ENCODE measurements at places on chromosomes 5 and 9.

- DNase-seq = no peak
Observed at GRCh38 chr9:16526380-16526779, 344.1 kb downstream of the BNC2 start.

DNA sequence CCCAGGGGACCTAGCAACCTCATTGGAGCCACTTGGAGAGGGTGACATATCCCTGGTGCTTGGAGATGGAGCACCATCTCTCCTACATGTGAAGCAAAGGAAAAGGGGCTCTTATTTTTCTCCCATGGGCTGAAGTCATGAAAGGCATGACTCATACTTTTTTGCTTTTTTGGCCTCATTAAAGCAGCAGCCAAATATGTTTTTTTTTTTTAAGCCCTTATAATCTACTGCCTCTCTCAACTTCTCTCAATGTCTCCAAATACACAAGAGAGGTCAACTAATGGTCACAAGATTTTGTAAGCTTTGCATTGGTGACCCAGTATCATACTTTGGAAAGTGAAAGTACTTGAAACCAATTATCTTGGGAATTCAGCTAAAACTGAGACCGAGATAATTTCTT lies 1.6 kb upstream of the CFAP90 start:
- no peak for DNase-seq

DNA sequence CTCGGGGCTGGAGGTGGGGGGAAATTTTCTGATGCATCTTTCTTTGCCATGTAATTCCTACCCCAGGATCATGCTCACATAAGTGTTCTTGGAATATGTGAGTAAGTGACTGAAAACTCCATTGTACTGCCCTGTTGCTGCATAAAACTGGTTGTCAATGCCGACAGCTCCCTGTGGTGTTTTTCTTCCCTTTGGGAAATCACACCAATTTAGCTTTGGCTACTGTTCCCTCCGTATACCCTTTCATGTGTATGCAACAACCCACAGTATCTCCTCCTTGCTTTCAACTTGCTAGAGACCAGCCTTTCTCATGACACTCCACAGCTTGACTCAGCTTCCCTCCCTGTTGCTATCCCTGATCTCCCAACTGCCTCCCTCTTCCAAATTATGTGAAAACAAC lies 240.6 kb downstream of the TRIM32 start:
- no peak for DNase-seq

GRCh38 chr5:119630752-119631440 lies 1.5 kb downstream of the FAM170A start:
- no peak for DNase-seq

- DNase-seq = no peak
Observed at GRCh38 chr5:133854554-133854953, 113.9 kb downstream of the C5orf15 start.

GRCh38 chr5:43156388-43156787 lies 35.6 kb upstream of the NIM1K start:
- DNase-seq = peak; percentile 52

GRCh38 chr9:122346478-122347347 lies 24.1 kb upstream of the PTGS1 start:
- peak; percentile 72 for DNase-seq

DNA sequence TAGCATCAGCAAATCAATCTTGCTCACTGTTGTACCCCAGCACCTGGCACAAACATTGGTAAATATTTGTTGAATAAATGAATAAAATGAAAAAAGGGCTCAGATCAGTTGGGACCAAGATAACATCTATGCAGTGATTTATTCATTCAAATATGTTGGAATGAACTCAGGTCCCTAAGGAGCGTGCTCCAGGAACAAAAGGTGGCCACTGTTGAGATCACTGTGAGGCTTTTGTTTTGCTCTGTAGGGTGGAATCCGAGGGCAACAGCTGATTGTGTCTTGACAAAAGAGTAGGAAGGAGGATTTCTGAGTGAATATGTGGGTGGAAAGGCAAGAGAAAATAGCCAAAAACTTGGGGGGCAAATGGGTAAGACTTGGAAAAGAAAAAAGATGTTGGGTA lies 89.7 kb downstream of the PPP2R2B start:
- no peak for DNase-seq

DNA sequence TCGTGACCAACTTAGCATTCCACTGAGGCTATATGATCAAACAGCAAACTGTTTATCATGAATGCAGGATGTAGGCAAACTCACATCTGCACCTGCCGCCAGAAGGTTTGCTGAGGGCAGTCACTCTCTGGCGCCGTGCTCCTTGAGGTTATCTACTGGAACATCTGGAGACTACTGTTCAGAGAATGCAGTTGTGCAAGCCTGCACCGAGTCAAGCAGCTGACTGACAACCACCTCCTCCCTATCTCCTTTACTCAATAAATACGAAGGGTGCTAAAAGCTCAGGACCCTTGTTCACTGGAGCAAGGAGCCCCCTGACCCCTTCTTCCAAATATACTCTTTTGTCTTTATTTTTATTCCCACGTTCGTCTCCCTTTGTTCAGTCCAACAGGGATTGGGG lies 27.1 kb downstream of the CCDC125 start:
- DNase-seq = no peak

- no peak for DNase-seq
Observed at GRCh38 chr9:128321879-128322403, 306 bp downstream of the TRUB2 start.

- DNase-seq = no peak
Observed at GRCh38 chr5:57891443-57891842, 408.8 kb upstream of the ACTBL2 start.

- no peak for DNase-seq
Observed at GRCh38 chr9:108117795-108118194, 628.2 kb upstream of the KLF4 start.

- no peak for DNase-seq
Observed at GRCh38 chr5:58933891-58934628, 351.2 kb downstream of the RAB3C start.

- DNase-seq = no peak
Observed at GRCh38 chr5:160480652-160481051, 59.0 kb downstream of the PTTG1 start.

DNA sequence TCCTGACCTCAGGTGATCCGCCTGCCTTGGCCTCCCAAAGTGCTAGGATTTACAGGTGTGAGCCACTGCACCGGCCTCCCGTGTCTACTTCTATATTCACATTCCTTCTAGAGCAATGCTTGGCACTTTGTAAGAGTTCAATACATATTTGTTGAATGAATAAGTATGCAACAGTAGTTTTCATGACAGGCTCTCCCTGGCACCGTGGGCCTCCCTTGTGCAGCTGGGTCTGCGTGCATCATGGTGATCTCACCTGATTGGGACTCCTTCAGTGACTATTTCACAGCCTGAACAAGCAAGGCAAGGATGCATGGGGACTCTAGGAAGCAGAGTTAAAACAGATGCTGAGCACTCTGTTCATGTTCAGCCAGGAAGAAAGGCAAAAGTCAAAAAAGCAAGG lies 6.8 kb upstream of the ZBTB34 start:
- peak; percentile 34 for DNase-seq

- DNase-seq = no peak
Observed at GRCh38 chr9:107351382-107352045, 68.4 kb downstream of the RAD23B start.

GRCh38 chr9:33131790-33132772 lies 35.1 kb downstream of the B4GALT1 start:
- DNase-seq = peak; percentile 74

DNA sequence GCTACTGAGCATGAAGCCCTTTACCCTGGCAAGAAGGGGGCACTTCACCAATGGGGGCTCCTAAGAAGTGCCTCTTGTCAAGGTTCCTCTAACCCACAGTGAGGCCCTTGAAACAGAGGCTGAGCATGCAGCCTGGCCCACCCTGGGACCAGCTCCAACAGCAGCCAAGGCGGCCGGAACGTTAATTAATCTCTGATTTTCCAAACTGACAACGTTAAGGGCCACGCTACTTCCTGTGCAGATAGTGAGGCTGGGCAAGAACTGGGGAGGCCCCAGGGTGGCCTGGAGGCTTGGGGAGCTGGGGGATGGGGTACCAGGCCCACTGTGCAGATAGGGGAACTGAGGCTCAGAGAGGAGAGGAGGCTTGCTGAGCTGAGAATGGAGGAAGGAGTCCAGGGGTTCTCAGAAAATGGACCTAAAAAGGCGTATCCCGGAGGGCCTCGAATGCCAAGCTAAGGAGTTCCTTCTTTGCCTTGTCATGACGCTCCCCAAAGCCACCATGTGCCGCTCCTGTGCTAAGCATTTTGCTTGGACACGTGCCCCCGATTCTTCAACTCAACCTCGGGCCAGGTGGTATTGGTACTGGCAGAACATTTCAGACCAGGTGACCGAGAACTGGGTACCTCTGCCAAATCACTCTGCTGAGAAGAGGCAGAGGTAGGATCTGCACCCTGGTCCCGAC lies 72.0 kb upstream of the STXBP1 start:
- DNase-seq = no peak

DNA sequence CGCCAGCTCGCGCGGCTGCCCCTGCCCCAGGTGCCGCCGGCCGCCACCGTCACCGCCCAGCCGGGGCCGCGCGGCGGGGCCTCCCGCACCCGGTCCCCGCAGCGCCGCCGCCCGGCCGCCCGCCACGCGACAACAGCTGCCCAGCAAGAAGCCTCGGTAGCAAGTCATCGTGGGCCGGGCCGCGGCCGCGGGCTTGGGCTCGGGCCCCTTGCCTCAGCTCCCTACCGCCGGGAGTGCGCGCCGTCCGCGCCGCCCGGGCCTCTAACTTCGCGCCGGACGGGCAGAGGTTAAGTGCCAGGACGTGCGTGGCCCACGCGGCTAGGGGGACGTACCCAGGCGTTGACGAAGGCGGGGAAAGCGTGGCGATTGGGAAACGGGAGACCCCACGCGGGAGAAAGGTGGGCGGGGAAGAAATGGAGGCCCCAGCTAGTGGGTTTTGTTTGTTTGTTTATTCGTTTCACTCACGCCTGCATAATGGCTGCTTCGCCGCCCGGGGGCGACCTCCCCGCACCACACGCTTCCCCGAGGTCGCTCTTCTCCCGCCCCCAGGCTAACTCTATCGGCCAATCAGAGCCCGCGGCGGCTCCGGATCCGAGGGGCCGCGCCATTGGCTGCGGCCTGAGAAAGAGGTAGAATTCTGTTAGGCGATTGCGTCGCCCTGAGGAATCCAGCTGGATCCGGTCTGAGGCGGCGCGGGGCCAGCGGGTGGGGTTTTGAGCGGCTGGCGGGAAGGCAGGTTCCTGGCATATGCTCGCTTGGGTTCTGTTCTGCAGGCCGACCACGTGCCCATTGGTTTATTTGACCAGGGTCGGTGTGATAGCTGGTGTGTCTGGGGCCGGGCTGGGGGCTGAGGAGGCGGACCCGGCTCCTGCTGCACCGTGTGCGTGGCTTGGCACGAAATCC lies at the start of gene NADK2:
NADK2 (minus strand) TSS at position 295 of the 903 bp plus-strand sequence; CDS start at position 168, 127 bp downstream.
- peak; percentile 96 for DNase-seq

GRCh38 chr9:121304707-121305106 lies 36.7 kb downstream of the GSN start:
- no peak for DNase-seq

DNA sequence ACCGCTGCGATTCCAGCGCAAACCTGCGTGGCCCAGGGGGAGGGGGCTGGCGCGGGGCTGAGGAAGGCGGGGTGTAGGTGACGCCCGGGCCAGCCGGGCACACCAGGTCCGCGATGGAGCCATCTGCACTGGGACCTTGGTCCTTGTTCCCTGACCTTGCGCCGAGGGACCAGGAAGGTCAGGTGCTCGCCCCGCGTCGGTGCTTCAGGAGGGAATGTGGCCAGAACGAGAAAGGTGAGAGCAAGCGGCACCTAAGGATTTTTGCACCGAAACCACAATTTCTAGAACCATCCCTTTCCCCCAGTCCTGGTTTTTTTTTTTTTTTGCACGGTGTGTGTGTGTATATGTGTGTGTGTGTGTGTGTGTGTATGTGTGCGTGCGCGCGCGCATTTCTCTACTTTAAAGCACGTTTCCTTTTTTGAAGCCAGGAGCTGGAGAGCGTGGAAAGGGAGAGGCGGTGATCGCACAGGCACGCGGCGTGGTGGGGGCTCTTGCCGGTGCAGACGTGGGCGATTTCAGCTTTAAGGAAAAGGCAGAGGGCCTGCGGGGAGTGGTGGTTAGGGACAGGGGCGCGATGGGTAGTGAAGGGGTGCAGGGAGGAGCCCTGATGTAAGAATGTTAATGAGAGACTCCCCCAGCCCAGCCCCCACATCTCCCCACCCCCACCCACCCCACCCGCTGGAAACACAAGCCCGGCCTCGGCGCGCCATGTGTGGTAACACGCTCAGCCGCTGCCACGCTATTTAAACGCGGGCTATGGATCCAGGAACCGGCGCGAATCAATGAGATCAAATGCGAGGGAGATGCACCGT lies at the start of gene NPR3:
NPR3 (plus strand) TSS at position 772 of the 812 bp plus-strand sequence. CDS start 456 bp downstream, outside the sequence.
- DNase-seq = peak; percentile 52

DNA sequence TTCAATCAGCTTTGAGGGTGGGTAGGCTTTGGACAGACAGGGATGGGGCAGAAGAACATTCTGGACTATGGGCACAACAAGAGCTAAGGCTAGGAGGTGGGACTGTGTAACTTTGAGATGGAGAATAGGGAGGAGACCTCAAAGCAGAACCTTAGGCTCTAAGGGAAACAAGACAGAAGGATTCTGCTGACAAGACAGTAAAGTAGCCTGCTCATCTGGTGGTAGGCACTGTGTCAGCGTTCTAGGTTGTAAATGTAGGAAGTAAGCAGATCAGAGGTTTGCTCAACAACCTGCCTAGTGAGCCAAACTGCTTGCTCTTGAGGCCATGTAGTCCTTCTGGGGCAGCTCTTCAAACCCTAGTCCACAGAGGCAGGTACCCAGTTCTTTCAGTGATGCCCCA lies 15.0 kb upstream of the IL12B start:
- DNase-seq = no peak

DNA sequence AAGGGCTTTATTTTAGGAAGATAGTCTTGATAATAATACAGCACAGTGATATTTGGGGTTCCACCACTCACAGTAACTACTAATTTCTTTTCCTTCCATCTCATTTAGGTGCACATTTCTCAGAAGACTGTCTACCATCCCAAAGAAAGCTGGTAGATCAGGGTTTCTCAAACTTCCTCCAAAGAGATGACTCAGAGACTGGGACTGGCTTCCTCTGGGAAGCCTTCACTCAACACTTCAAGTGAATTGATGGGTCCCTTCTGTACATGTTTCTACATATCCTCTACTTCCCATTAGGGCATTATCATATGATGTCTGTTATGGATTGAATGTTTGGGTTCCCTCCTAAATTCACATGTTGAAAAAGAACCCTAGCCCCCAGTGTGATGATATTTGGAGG lies 138.5 kb downstream of the SPOCK1 start:
- no peak for DNase-seq

DNA sequence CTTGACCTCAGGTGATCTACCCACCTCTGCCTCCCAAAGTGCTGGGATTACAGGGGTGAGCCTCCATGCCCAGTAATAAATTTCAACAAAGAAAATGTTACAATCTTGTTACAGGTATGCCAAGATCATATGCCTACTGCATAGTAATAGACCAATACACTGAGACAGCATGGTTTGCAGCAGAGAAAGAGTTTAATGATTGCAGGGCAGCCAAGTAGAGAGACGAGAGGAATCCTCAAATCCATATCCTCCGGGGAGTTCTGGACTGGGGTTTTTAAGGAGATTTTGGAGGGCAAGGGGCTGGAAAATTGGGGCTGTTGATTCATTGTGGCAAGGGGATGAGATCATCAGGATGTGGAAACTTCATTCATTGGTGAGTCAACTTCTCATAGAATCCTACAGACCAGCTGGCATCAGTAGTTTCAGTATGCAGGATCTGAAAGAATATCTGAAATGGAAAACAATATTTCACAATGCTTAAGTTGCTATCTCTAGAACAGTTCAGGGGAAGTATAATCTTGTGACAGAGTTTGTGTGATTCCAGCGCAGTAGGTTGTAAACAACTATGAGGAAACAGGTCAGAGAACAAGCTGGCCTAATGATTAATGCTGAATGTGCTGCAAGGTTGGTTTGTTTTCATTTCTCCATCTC lies 14.8 kb upstream of the TUT7 start:
- DNase-seq = peak; percentile 16

- no peak for DNase-seq
Observed at GRCh38 chr9:1598270-1598669, 416.9 kb upstream of the SMARCA2 start.

All from AG08396 (cell line).